H54 (cell line): ENCODE measurements at places on chromosomes 13 and 19.
A peak's percentile ranks its signal among the peaks of the same experiment; 100 is the strongest.

DNA sequence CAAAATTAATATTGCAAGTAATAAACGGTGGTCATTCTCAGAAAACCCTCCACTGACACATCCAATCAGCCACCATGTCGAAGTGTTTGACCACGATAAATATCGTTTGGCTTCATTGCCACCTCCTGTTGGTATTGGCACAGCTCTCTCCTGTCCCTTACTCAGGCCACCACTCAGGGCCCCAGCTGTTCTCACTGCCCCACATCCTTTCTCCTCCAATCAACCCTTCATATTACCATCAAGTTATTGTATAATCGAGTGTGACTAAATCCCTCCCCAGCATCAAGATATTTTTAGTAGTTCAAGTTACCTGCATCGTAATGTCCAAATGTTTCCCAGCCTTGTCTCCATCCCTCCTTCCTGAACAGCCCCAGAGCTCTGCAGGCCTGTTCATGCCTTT, 50.4 kb downstream of the SACS start:
- DNase-seq, result no peak

- DNase-seq, result peak; percentile 51
These were observed 15.8 kb downstream of the ZNF574 start for GRCh38 chr19:42091742-42092141.

GRCh38 chr19:16435238-16435917, 36.4 kb downstream of the EPS15L1 start:
- DNase-seq, result peak; percentile 95

DNA sequence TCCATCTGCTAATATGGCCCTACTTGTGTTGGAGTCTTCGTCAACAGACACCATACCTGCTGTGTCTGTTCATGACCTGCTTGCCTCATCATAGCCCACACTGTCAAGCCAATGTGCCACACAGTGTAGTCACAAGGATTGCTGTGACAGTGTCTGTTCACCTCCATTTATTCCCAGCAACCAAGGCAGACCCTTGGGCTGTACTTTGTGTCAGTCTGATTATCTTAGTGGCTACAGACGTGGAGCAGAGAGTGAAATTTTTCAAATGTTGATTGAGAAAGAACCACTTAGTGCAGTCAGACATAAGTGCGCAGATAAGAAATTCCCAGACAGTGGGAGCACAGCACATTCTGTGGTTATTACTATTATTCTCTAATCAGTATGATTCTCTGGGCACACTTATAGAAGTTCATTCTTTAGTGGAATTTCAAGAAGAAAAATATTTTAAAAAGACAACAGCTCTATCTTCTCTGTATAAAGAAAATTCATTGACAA, 184.6 kb downstream of the GPC6 start:
- DNase-seq, result no peak

DNA sequence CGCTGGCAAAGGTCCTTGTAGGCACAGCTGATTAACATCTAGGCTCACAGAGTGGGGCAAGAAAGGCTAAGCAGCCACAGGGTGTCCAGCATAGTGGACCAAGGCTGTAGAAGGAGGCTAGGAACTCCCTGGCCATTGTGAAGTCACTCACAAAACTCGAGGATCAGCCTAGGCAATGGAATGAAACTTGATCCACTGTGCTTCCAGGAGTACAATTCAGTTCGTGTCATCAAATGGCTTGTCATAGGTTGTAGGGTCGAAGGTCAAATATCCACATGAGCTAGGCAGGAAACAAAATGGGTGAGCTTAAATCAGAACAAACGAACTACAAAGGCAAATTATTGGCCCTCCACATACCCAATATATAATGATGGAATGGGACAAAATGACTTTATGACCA, 4.4 kb upstream of the FAM187B start:
- DNase-seq, result no peak

DNA sequence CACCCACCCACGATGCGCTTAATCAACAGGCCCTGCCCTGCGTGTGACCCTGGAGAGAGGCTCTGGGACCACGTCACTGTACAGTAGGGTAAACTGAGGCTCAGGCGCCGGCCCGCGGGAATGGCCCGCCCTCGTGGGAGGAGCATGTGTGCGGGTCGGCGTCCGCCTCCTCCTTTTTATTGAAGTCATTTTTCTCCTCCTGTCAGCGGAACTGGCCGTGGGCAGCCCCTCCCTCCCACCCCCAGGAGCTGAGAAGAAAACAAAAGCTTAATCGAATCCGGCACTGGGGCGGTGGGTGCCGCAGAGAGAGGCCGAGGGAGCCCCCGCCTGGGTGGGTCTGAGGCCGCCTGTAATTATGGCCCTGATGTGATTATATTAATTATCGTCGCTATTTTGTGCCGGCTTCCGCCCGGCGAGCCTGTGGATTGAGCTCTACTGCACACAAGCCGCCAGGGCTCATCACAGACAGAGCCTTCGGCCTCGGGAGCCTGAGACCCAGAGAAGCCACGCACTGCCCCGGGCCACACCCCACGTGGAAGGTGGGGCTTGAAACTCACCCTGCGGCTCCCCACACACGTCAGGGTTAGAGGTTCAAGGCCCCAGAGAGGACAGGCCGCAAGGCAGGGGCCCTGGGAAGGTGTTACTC, 7.0 kb downstream of the C2CD4C start:
- no peak for DNase-seq

GRCh38 chr13:106471957-106472543, 63.4 kb downstream of the EFNB2 start:
- peak; percentile 99 for DNase-seq

- no peak for DNase-seq
These were observed at the start of gene LIPE for GRCh38 chr19:42427313-42427712. TSS of gene LIPE (minus strand) at chr19:42427388. CDS start at chr19:42427149, 239 bp downstream.

DNA sequence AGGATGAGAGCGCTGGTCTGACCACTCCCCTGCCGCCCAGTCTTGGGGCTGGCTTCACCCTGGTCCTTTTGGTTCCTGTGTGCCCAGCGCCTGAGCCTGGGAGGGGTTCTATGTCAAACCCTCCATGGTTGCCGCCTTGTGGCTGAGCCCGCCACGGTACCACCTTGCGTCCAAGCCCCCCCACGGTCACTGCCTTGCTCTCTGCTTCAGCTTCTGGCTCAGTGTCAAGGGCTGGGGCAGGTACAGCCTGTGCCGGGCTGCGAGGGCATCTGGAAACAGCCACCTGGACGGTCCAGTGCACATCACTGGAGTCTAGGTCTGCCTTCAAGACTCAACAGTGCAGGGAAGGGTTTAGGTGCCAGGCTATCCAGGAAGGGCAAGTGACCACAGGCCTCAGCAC, 14.3 kb upstream of the GALP start:
- no peak for DNase-seq
